Activated CD4-positive, CD25-positive, alpha-beta regulatory T cell (primary cell): ENCODE measurements at places on chromosomes 1 and 21.

- DNase-seq = no peak
These were observed 28.6 kb downstream of the PUM1 start for GRCh38 chr1:31036749-31037500.

DNA sequence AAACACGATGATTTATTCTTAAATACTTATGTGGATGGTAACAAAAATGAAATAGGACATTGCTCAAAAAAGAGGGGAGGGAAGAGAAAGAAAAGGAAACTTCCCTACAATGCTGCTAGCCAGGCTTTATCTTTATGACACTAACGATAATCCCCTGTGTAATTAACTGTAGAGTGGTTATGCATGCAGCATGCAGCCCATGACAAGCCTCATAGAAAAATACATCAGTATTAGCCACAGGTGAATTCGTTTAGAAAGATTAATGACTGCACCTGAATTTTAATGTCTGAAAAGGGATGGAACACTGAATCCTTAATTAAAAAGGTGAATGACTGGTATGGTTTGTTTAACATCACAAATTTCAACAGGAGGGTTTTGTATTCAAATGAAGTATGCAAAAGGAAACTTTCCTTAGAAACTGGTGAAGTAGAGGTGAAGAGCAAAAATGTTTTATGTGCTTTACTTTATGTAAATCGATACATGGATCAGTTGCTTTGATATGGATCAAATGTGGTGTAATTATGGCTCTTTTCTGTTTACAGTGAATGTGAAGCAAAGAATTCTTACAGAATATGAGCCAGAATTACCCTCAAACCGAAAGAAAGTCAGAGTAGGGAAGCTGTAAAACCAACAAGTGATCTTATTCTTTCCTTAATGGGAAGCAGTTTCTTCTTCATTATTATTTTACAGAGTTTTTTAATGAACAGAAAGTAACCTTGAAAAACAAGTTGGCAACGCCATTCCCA lies 569.6 kb upstream of the ADGRL2 start:
- DNase-seq = no peak

GRCh38 chr21:41585199-41585994 lies 77.4 kb upstream of the TMPRSS2 start:
- DNase-seq = no peak

- no peak for DNase-seq
These were observed 37.6 kb downstream of the RNF115 start for GRCh38 chr1:145786271-145786670.

DNA sequence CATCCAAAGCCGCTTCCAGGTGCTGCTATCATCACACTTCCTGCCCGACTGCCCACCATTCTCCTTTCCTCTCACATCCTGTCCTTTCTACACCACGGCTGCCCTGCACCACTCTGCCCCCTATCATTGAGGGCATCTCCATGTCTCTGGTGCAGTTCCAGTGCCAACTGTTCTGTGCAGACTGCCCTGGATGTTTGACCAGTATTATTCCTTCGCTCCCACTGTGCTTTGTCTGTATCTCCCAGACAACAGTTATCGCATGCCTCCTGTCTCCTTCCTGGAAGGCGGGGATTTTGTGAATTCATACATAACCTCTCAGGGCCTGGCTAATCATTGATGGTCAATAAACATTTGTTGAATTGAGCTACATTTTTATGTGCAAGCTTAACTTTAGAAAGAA lies 63.6 kb upstream of the GNG12 start:
- no peak for DNase-seq

GRCh38 chr1:150567341-150567716 lies 12.1 kb downstream of the MCL1 start:
- no peak for DNase-seq

DNA sequence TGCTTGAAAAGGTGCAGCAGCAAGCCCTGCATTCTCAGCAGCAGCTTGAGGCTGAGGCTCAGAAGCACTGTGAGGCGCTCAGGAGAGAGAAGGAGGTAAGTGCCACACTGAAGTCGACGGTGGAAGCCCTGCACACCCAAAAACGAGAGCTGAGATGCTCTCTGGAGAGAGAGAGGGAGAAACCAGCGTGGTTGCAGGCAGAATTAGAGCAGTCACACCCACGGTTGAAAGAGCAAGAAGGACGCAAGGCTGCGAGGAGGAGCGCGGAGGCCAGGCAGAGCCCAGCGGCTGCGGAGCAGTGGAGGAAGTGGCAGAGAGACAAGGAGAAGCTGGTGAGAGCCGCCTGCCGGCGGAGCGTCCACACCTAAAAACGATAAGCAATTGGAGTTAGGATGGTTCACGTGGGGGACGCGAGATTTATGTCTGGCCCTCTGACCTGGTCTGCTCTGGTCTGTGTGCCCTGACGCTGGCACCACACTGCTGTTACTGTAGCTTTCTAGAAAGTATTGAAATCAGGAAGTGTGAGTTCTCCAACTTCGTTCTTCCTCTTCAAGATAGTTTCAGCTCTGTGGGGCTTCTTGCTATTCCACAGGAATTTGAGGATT lies 26.7 kb upstream of the DIP2A start:
- no peak for DNase-seq

- DNase-seq = no peak
These were observed 801 bp downstream of the EPRS1 start for GRCh38 chr1:220045356-220046051.

DNA sequence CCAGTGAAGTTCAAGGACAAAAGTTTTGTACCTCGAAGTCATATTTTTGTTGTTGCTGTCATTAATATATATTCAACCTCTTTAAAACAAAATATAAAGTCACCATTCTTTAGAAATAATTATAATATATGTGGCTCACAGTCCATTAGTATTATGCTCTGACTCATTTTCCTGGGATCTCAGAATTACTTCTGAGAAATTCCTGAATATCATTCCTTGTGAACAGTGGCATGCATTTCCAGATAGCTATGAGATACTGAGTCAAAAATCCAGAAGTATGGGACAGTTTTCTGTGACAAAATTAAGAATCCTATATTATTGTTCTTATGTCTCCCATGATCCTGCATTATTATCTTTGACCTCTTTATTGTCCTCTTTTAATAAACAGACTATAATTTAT lies 13.8 kb upstream of the RGS21 start:
- DNase-seq = no peak

GRCh38 chr1:63622849-63623566 lies 29.8 kb downstream of the PGM1 start:
- no peak for DNase-seq

DNA sequence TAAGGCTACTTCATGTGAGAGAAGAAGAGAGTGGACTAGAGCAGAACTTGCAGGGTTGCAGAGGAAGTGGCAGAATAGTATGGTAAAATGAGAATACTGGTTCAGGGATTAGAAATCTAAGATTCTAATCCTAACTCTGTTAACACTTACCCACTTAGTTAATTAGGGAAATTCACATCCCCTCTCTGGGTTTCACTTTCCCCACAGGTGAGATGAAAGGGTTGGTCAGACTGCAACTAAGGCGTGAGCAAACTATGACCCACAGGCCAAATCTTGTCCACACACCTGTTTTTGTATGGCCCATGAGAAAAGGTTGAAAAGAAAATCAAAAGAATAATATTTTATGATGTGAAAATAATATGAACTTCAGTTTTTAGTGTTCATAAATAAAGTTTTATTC lies 117.5 kb downstream of the MACF1 start:
- no peak for DNase-seq
